CD4-positive, alpha-beta T cell treated with Interleukin-4 for 1 hour (primary cell): ENCODE measurements at places on chromosomes 1 and 21.

DNA sequence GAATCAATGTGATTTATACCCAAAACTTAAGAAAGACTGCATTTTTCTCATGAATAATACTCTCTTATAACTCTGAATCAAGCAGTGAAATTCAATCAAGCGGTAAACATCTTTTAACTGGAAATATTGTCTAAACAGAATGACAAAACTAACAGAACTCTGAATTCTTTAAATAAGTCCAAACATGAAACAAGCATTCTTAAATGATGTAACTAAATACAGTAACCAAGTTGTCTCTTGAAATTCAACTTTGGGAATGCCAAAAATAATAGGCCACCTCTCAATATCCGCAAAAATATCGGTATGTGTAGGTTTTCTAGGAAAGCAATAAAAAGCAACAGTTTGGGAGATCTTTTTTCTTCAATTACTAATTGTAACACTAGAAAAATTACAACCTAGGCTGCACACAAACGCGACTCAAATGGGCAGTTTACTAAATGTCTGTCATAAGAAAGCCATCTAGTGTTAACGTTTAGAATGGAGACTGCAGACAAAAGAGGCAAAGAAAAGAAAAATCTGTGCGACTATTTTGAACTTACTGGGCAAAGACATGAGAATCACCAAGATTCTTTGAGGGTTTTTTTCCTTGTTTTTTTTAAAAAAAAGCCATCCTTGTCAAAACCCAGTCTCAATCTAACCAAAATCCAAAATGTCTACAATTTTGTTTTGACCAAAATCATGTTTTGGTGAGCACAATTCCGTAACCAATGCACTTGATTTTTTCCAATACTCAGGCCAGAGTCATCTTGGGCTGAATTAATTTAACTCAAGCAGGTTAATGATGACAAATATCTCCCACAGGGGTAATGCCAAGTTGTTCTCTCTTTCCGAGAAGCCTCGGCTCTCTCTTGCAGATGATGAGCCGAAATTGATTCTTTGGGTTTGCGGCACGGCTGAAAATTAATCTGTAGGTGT is 1.3 kb downstream of the SIPA1L2 start:
- no peak for DNase-seq

DNA sequence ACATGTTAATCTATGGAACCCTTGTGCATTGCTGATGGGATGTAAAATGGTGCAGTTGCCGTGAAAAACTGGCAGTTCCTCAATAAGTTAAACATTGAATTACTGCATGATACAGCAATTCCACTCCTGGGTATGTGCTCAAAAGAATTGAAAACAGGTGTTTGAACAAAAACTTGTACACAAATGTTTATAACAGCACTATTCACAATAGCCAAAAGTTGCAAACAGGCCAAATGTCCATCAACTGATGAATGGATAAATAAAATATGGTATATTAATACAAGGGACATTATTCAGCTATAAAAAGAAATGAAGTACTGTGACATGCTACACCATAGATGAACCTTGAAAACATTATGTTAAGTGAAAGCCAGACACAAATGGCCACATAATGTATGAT is 17.7 kb upstream of the SRSF10 start:
- no peak for DNase-seq

DNA sequence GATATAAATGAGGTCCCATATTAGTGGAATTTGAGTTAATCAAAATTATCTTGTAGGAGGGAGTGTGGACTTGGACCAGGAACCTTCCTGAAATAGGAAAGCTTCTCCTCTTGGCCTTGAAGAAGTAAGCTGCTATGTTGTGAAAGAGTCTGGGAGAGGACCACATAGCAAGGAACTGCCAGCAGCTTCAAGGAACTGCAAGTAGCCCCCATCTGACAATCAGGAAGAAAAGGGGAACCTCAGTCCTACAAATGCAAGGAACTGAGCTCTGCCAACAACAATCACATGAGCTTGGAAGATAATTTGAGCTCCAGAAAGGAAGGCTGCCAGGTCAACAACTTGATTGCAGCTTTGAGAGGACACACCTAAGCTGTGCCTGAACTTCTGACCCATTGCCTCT is 8.2 kb upstream of the PRMT6 start:
- DNase-seq, result no peak

DNA sequence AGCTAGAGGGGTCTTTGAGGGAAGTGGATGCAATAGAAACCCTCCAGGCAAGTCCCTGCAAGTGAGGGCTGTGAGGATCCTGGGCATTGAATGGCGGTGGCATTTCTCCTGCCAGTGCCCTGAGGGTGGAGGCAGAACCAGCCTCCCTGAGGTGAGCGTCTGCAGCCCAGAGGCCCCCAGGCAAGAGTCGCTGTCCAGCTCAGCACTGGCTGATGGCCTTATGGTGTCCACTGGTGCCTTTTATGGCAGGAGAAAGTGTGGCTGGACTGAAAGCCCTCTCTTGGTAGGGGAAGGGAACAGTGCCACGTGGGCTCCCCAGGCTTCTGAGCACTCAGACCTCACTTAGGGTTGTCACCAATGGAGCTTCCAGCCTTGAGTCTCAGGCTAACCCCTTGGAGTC is 77.3 kb downstream of the SH3BGR start:
- DNase-seq, result no peak
